Osteoblast (primary cell): ENCODE measurements at places on chromosomes 16 and 17. TPM values are rescaled to one million over a fixed set of nuclear protein-coding genes. Genes with fewer than 3 reads are reported as not detected.

DNA sequence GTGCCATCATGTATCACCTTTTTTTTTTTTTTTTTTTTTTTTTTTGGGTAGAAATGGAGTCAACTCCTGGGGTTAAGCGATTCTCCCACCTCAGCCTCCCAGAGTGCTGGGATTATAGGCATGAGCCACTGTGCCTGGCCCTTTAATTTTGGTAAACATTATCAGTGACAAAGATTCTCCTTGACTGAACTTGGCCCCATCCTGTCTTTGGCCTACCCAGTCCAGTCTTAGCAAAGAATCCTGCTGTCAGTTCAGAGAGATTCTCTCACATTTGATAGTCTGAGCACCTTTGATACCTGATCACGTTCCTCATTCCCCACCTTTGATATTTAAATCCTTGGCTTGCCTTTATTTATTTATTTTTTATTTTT is 11.5 kb downstream of the RAD51C start:
- no peak overlapping the region for H3K4me3 ChIP-seq
- no peaks in the 10 kb centered on the region for H3K27me3 ChIP-seq
- H3K36me3 ChIP-seq, result peaks cover 8% of the 10 kb centered on the region

DNA sequence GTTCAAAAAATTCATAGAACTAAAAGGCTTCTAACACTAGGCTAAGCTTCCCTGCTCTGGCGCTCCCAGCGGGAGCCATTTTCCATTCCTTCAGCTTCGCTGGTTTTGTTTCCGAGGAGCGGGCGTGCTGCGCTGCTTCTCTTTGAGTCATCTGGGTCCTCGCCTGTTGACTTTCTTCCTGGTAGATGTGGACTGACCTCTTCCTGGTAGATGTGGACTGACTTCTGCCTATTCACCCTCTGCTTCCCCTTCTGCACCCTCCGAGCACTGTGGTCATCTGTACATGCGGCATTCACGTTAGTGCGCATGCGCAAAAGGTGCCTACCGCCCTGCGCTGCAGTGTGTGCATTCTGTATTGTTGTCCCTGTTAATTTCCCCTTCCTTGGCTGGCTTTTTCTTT is 40.8 kb upstream of the SEC14L1 start:
- no peaks in the 10 kb centered on the region for H3K27me3 ChIP-seq
- H3K4me1 ChIP-seq, result peaks cover 35% of the 10 kb centered on the region
- DNase-seq, result no peak
- peaks cover 11% of the 10 kb centered on the region for H3K36me3 ChIP-seq

Gene TBC1D3K
- total RNA-seq, result not detected in 2 replicates

- no peak for DNase-seq
- no peaks in the 10 kb centered on the region for H3K36me3 ChIP-seq
- peaks cover 17% of the 10 kb centered on the region for H3K4me1 ChIP-seq
- H3K4me3 ChIP-seq, result no peak overlapping the region
- no peaks in the 10 kb centered on the region for H3K27me3 ChIP-seq
Observed at GRCh38 chr16:86834451-86835035, 256.2 kb downstream of the FOXL1 start.

Gene KCNG4
- total RNA-seq, result not detected in 2 replicates
